ENCODE measurements at places on chromosomes 5 and 9.

DNA sequence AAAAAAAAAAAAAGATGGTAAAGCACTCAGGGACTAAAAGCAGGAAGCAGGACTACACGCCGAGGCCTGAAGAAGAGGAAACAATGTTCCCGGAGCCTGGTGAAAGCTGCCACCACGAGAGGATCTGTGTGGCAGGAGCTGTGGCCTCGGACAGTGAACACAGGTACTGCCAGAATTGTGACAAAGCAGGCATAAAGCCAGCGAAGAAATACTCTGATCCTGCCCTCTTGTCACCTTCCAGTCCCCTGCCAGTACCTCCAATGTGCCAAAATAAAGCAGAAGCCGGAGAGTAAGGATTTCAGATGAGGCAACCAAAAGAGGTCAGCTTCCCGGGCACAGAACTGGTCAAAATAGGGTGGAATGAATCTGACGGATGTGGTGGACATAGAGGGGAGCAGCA, 211.5 kb upstream of the TARS1 start:
- no peak for DNase-seq

GRCh38 chr9:137650779-137651178, 32.0 kb downstream of the EHMT1 start:
- no peak for DNase-seq

DNA sequence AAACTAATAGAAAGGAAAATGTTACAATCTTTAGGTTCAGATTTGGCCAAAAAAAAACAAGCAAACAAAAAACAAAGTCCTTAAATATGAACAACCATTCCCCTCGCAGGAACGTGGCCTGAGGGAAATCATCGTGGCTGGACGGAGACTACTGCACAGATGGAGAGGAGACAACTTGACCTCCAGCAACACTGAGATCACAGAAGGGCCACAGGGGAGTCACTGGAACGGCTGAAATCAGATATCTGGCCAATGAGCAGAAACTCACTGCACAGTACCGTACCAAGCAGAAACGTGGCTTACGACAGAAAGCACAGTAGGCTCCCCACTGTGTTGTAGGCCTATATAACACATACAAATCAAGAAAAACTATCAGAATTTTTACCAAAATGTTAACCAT, 27.7 kb downstream of the CAMSAP1 start:
- no peak for DNase-seq

DNA sequence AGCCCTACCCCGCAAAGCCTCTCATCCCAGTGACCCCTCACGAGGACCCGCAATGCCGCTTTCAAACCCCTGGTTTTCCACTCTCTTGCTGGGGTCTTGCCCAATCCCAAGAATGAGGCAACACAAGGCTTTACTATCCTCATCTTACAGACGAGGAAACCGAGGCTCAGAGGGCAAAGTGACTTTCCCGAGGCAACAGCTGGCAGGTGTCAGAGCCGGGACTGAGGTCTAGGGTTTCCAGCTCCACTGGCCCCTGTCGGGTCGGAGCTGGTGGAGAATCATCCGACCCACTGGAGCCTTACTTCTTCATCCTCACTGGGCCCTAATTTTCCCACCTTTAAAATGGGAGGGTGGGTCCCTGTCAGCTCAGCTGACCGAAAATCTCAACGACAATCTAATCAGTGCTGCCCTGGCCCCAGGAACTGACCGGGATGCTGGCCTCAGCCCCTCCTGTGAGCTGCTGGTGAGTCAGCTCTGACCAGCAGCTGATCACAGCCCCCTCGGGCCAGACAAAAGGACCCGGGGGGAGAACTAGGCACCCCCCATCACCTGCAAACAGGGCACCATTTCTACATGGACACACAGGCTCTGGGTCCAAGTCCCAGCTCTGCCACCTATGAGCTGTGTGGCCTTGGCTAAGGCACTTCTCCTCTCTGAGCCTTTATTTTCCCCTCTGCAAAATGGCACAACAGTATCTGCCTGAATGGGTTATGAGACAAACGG, 72.7 kb upstream of the STXBP1 start:
- no peak for DNase-seq

DNA sequence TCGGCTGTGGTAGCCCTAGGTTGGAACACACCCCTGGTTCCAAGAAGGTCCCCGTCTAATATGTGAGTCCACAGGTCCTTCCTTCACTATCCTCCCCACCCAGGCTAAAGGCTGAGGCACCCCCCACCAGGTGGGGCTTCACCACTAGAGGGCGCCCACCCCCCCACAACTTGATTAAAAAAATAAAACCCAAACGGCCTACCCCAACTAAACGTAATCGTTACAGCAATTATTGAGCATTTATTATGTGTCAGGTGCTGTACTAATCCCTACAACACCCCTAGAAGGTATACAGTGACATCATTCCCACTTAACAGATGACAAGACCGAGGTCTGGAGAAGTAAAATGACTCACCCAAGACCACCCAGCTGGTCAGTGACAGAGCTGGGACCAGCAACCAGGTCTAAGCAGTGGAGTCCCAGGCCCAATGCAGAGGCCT, 65.0 kb downstream of the FGF18 start:
- peak; percentile 30 for DNase-seq

- peak; percentile 46 for DNase-seq
Measured at GRCh38 chr9:128689293-128689774, 312 bp downstream of the SET start.

- peak; percentile 33 for DNase-seq
Measured at GRCh38 chr5:6712142-6712576, 1.1 kb upstream of the TENT4A start.

DNA sequence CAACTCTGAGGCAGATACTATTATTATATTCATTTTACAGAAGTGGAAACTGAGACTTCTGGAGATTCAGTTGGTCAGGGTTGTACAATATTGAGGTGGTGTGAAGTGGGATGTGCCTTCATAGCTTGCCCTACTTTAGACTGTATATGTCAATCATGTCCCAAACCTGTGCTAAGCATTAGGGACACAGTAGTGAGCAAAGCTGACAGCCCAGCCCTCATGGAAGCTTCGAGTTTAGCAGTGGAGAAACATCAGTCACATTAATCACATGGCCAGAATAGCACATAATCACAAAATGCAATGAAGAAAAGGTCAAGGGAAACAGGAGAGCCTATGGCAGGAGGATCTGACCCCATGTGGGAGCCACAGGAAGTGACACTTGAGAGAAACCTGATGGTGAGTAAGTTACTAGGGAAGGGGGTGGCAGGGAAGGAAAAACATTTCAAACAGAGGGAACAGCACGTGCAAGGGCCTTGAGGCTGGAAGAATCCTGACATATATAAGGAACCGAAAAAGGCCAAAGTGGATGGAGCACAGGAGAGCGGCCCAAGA, 20.5 kb upstream of the RALGPS1 start:
- DNase-seq = no peak

GRCh38 chr9:74521009-74521408, 23.9 kb downstream of the RORB start:
- DNase-seq = no peak

GRCh38 chr5:105587963-105588662, 2025.5 kb upstream of the NUDT12 start:
- DNase-seq = no peak

DNA sequence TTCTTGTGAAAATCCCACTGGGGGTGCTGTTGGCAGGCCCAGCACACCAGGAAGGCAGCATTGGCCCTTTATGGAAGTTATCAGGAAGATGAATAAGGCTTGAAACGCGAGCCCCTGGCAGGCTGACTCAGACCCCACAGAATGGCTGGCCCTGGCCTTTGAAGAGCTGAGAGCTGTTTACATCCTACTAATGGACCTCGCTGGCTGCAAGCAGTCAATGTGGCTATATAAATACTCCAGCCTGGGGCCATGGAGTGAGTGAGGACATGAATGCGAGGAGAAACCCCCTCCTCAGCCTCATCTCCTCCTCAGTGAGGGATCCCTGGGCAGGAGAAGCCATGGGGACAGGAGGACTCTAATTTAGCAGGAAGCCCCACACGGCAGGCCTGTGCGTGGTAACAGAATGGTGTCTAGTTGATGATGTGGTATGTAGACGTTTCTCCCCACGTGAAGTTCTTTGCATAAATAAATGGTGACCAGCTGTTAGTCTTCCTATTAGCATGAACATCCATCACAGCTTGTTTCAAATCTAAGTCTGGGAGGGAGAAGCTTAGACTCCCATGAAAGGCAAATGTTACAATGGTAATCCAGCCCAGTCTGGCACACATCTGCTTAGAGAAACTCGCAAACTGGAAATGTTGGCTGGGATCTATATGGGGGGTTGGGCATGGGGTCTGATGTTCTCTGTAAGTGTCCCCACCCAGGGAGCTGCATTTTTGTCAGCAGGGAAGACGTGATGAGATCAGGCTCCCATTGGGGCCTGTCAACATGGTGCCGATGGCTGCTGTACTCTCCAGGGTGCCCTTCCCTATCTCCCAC, 175.1 kb upstream of the PITX1 start:
- DNase-seq = no peak

GRCh38 chr5:82097-82496, 9.9 kb upstream of the PLEKHG4B start:
- no peak for DNase-seq

DNA sequence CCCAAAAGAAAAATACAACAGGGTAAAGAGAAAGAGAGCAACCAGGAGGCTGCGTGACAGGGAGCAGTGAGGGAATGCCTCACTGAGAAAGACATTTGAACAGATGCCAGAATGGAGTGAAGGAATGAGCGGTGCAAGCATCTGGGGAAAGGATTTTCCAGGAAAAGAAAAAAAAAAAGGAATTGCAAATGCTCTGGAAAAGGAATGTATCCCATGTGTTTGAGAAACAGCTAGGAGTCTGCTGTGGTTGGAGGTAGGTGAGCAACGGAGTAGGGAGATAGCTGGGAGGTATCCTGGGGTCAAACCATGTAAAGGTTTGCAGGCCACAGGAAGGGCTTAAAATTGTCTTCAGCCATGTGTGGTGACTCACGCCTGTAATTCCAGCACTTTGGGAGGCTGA, 23.6 kb upstream of the CEMIP2 start:
- no peak for DNase-seq

DNA sequence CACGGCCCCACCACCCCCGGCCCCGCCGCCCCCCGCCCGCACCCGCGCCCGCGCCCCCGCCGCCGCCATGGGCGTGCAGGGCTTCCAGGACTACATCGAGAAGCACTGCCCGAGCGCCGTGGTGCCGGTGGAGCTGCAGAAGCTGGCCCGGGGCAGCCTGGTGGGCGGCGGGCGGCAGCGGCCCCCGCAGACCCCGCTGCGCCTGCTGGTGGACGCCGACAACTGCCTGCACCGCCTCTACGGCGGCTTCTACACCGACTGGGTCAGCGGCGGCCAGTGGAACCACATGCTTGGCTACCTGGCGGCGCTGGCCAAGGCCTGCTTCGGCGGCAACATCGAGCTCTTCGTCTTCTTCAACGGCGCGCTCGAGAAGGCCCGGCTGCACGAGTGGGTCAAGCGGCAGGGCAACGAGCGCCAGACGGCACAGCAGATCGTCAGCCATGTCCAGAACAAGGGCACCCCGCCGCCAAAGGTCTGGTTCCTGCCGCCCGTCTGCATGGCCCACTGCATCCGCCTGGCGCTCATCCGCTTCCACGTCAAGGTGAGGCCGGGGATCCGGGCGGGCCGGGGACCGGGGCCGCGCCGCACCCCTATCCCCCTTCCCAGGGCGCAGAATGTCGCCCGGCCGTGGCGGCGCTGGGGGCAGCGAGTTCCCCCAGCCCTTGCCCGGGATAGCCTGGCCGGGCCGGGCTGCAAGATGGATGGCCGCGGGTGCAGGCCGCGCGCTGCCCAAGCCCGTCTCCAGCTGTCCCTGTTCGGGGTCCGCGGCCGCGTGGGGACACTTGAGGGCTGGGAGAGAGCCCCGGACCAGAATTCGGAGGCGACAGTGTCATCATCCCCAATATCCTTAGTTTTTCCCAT, 594 bp downstream of the FAM120A start:
- no peak for DNase-seq

GRCh38 chr9:110105107-110105506, 102.9 kb downstream of the C9orf152 start:
- no peak for DNase-seq

DNA sequence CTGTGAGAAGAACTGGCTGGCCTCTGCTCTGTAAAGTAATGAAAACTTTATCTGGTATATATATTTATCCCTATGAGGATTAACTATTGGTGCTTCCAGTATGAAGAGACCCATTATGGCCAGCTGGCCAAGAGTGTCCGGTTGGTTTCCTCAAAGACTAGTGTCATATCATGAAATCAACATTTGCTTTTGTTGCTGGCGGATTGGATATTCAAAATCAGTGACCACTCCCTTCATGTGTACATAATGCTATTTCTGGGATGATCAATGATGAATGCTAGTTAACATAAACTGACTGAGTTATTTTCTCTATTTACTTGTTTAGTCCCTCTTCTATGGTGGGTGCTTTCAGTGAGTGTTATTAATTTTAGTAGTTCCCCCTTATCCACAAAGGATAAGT, 60.8 kb upstream of the NUDT12 start:
- no peak for DNase-seq

- DNase-seq = no peak
Measured at GRCh38 chr9:123872710-123873109, 57.2 kb downstream of the DENND1A start.

- no peak for DNase-seq
Measured at GRCh38 chr5:16549491-16550206, 67.1 kb downstream of the RETREG1 start.

DNA sequence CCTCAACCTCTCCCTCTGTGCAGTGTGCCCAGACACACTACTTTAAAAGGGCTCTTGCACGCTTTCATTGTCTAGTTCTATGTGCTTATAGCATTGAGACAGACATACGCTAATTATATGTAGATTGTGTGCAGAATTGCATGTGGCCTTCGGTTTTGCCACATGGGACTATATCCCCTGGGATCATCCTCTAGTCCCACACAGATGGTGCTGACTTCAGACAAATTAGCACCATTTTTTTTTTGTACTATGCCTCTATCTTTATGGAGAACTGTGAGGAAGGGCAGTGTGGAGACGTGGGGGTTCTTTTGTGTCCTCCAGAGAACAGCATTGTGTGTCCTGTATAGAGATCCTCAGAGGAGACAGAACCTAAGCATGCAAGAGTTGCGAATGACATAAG, 29.3 kb downstream of the PAPPA start:
- no peak for DNase-seq

GRCh38 chr5:119582987-119583386, 46.4 kb upstream of the FAM170A start:
- no peak for DNase-seq

DNA sequence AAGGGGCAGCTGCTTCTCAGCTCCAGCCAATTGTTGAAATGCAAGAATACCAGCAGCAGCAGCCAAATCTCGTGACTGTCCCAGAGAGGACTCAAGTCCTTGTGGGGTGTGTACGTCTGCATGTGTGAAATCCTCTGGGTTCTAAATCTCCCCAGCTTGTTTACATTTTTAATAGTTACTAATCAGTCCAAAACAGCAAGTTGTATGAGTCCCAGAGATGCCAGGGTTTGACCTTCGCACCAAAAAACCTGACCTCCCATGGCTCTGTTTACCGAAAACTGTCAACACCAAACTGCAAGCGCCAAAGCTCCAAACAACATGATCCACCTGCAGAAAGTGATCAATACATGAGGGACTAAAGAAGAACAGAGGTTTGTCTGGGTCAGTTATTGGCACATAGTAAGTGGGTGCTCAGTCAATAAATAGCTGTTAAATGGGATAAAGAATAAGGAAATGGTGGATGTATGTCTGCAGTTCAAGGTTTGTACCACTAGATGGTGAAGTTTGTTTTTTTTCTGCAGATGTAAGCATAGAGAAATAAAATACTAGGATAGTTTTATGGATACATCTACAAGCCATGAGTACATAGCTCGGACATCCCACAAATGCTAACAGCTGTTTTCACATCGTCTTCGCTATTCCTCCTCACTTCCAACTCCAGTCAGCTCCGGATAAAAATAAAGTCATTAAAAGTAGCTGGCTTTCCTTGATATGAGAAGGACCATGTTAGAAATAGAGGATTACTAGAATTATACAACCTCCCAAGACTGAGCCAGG, 85.3 kb upstream of the ADRB2 start:
- peak; percentile 41 for DNase-seq

- DNase-seq = no peak
Measured at GRCh38 chr5:25713259-25713658, 1068.5 kb upstream of the CDH10 start.
